ENCODE measurements at places on chromosomes 6 and 20.

DNA sequence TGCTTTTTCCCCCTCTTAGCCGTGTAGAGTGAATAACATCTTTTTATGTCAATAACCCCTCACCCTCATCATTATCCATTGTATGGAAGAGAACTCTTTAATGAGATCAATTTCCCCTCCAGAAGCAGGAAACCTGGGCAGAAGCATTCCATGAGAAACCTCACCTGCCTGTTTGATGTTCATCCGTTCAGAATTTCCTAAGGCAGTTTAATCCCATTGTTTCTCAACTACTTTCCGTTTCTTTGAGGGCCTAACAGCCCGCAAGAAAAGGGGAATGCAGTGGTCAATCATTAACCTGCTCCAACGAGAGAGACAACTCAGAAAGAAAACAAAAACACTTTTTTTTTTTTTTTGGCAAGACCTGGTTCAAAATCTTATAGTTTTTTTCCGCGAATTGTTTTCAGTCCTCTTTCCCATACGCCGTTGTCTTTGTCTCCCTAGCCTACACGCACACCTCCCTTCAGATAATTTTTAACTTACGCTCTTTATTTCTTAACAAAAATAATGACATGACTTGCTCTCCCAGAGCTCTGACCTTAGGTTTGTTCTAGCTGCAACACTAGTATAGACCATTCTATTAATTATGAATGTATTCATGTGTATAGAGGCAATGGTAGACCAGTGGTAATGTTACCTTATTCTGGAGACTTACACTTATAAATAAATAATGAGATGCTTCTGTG is 25.6 kb upstream of the ID4 start:
- no peak for DNase-seq

- no peak for DNase-seq
Observed at GRCh38 chr6:10800810-10801209, 37.5 kb downstream of the MAK start.

- DNase-seq, result no peak
Observed at GRCh38 chr6:134421501-134421900, 103.6 kb upstream of the SGK1 start.

DNA sequence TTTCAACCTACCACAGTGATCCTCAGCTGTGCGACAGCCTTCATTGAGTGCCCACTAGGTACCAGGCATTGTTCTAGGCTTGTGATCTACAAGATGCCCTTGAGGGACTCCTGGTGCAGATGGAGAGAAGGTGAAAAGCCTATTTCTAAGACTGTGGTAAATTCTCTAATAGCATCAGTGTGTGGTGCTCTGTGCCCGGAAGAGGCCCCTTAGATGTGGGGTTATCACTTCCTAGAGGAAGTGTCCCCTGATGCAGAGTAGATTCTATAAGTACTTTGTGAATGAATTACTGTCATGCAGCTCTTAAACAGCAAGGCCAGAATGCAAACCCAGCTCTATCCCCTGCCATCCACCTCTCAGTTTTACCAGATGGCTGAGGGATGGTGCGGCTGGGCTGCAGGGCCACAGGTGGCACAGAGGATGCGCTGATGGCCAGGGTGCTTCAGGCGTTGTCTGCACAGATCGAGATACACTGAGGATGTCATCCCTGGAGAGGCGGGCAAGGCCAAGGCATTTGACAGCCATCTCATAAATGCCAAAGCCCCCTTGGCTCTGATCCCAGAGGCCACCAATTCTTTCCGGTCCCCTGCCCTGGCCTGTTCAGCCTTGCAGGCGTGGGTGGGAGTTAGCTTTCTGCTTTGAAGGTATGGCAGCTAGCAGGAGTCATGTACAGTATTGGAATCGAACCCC is 96.7 kb downstream of the TOX2 start:
- DNase-seq, result no peak
